NCI-H748 treated with DMSO at 0.1 percent for 48 hours (cell line): ENCODE measurements at places on chromosomes 2 and 18.

GRCh38 chr2:157685572-157685971 lies 56.9 kb upstream of the ACVR1C start:
- DNase-seq = no peak

DNA sequence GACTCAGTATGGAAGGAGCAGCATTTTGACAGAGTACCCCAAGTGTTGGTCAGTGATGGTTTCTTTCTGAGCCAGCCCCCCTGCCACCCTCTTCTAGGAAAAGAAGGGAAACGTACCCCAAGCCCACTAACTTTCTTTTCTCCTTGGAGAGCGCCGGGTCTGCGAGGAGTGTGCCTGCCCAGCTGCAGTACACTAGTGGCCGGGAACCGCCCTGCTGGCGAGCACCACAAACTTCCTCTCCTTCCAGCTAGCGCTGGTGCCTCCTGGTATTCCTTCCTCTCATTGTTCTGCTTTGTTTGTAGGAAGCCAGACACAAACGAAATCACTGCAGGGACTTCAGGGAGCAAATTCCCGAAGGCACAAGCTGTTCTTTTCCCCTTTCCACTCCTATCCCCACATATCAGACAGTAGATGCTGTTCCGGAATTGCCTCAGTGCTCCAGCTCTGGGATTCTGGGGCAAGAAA lies 1.8 kb downstream of the CCDC85A start:
- DNase-seq = peak; percentile 12

DNA sequence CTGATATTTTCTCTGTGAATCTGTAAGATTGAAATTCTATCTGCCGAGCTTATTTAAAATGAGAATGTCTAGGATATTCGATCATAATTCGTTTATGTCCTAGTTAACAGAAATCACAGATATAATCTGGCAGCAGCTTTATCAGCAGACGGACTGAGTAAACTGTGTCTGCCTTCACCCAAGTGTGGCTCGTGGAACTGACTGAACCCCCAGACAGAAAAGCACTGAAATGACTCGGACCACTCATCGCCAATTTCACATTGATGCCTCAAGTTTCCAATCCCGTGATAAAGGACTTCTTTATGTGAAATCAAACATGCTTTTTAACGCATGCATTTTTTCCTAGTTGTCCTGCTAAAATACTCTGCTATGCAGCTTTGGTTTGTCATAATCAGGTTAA lies 15.9 kb downstream of the TNFRSF11A start:
- DNase-seq = no peak

DNA sequence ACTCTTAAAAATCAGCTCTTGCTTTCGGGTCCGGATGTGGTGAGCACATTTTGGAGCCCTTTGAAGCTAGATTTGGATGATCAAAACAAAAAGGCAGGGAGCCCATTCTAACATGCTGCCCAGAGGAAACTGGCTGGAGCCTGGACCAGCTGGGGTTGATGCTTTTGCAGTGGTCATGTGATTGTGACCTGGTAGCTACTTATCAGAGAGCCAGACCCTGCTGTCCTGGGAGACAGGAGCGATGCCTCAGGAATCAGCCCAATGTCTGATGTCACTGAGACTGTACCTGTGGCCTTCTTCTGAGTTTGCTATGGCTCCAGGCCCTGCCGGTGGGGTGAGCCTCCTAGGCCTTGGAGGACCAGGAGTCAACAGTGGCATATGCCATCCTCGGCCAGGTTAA lies 18.7 kb upstream of the SCLY start:
- no peak for DNase-seq

GRCh38 chr2:179817181-179817841 lies 44.1 kb downstream of the ZNF385B start:
- no peak for DNase-seq

- DNase-seq = no peak
Measured at GRCh38 chr2:28662044-28662443, 89.6 kb upstream of the PPP1CB start.

- no peak for DNase-seq
Measured at GRCh38 chr18:56115071-56116015, 523.0 kb downstream of the TXNL1 start.

DNA sequence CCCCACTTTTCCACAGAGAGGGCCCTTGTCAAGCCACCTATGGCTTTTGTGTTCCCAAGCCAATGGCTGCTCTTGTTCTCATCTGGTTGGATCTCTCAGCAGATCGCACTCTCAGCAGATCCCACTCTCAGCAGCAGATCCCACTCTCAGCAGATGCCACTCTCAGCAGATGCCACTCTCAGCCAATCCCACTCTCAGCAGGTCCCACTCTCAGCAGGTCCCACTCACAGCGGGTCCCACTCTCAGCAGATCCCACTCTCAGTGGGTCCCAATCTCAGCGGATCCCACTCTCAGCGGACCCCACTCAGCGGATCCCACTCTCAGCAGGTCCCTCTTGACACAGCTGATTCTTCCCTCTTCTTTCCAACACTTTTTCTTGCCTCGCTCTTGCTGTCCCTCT lies 59.3 kb upstream of the MGAT4A start:
- DNase-seq = no peak
